ENCODE measurements at places on chromosomes 5 and 9.

GRCh38 chr5:96595300-96596090, 66.7 kb upstream of the CAST start:
- no peak for DNase-seq

DNA sequence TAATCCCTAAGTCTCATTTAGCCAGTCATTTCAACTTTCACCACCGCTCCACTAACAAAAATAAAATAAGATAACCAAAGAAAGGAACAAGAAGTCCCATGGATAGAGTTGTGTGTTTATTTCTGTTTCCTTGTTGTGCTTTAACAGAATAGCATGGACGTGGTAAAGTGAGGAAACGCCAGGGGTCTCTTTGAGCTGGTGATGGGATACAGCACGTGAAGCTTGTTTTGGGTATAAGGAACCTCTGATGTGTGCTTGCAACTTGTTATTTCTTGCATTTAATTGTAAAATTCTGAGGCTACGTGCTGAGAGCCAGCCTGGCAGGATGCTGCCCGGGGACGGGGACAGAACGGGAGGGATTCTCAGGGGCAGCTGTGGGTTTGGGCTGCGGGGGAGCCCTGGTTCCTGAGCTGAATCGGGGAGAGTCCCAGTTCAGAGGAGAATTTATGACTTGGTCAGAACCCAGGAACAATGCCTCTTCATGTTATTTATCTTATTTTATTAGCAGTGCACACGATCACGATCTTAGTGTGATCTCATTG, 63.4 kb downstream of the ANKRD33B start:
- DNase-seq: no peak

DNA sequence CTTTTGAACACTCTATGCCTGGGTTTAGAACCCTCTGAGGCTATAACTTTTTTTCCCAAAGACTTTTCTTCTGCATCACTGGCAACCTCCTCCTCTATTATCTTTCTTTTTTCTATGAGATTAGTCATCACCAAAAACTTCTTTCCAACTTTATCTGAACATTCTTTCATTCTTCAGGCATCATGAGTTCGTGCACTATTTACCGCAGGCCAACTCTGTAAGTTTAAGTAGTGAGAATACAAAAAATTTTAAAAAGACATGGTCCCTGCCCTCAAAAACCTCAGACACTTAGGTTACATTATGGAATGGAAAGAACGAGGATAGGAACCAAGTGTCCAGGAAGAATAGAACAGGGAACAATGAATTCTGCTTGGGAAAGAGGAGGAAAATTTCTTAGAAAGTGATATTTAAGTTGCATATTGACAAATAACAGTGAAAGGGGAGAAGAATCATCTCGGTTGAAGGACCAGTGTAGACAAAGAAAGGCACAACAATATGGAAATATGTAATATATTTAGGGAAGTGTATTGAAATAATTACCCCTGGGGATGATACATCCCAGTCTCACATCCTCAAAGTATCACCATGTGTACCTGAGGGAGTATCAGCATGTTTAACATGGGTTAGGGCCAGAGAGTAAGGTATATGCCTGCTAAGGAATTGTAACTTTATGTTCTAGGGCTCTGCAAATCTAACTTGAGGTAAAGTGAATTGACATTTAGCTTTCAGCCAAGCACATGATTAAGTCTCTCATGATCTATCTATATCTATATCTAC, 196.5 kb upstream of the NREP start:
- DNase-seq: no peak

- DNase-seq: no peak
Observed at GRCh38 chr9:136074706-136075105, 20.4 kb downstream of the NACC2 start.

GRCh38 chr5:3317051-3317795, 278.4 kb upstream of the IRX1 start:
- DNase-seq: no peak

GRCh38 chr9:105173826-105174225, 70.6 kb upstream of the SLC44A1 start:
- DNase-seq: no peak

DNA sequence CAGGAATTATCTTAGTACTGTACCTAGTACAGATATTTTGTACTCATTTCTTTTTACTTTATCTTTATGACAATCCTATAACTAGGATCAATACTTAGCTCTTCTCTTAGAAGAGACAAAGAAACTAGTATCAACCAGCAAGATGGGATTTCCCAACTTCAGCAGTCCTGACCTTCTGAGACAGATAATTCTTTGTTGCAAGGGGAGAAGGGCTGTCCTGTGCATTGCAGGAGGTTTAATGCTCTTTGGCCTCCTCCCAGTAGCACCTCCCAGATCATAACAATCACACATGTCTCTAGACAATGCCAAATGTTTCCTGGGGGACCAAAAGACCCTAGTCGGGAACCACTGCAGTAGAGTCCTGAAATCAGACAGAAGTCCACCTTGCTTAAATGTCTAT, 424.3 kb upstream of the DMAC1 start:
- no peak for DNase-seq

GRCh38 chr5:68698025-68698940, 395.5 kb upstream of the SLC30A5 start:
- DNase-seq: no peak

DNA sequence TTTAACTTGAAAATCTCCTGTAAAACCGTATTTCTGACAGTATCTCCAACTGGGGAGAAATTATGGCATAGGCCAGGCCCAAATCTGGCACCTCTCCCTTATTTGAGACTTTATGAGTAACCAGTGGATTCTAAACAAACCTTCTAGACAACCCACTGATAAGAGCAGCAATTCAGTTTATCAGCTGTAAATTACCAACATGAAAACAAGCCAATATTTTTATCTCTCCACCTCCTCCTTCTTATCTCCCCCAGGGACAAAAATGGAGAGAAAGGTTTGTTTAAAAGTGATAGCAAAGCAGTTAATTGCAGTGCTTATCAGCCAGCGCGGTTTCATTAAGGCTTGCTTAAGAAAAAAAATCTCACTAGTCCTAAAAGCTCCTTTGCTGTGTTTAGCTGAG, 53.8 kb downstream of the KCNV2 start:
- DNase-seq: no peak

DNA sequence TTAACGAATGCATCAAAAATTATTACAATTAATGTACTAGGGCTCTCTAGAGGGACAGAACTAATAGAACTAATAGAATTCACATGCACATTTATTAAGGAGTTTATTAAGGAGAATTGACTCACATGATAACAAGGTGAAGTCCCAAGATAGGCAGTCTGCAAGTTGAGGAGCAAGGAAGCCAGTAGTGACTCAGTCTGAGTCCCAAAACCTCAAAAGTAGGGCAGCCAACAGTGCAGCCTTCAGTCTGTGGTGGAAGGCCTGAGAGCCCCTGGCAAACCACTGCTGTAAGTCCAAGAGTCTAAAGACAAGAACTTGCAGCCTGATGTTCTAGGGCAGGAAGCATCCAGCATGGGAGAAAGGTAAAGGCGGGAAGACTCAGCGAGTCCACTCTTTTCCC, 633.8 kb downstream of the SEMA5A start:
- no peak for DNase-seq

DNA sequence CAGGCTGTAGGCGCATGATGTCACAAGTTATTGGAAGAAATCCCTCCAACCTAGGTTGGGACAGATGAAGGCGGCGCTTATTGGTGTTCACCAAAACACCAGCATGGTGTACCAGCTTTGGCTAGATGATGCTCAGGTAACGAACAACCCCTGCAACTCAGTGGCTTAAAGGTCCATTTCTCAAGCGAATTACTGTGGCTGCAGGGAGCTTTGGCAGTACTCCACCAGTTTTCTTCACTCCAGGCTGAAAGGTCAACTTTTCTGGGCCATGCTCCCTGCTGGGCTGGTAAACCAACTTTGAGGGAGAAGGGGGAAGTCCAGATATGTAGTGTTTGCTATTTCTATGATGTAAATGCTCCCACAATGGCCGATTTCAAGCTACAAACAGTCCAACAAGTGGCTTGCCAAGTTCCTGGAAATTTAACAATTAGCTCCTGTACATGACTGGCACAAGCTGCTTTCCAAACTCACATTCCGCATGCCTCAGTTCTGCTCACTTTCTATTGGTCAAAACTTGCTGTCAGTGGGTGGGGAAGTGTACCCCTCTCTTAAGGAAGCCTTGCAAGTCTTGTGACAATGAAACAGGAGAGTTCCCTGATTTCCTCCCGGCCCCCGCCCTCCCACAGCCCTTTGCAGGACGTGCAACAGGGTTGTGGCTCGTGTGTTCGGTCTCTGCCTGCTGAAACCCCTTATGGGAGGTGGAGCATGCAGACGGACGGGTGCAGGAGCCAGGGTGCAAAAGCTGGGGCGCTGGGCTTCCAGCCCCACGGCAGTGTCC, 588 bp upstream of the ZBED3 start:
- no peak for DNase-seq

- no peak for DNase-seq
Observed at GRCh38 chr9:33659921-33660320, 135.4 kb upstream of the PRSS3 start.

DNA sequence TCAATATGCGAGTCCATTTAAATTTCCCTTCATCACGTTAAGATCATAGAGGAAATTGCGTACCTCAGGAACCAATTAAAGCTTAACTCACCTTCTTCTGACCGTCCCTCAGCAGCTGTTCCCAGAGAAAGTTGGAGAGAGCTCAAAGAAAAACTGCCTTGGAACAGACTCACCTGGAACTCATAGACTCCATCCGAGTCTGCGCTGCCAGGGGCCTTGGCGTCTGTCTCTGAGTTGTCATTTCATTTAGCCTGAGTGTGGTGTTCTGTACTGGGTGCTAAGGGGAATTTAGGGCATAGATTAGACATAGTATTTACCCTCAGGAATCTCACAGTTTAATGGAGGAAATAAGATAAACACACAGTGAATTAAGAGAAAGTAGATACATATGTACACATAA, 892.7 kb downstream of the TLE1 start:
- no peak for DNase-seq

DNA sequence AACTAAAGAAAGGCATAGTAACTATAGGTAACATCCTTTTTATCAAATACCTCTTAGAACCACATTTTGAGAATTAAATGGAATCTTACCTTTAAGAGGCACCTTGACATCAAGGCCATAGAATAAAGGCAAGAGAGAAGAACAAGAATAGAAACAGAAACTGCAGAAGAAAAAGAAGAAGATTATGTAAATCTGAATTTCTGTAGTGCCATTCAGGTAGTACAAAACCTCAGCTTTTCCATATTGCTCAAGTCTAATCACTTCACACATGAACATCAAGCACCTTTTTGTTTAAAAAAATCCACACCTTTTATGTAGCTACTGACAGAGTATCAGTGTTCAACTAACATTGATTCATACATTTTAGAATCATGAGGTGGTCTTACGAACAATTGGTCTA, 91.8 kb upstream of the DPYSL3 start:
- no peak for DNase-seq
